ENCODE measurements at places on chromosomes 3 and 15.

- DNase-seq: no peak
Measured at GRCh38 chr3:187777331-187777941, 32.2 kb upstream of the BCL6 start.

DNA sequence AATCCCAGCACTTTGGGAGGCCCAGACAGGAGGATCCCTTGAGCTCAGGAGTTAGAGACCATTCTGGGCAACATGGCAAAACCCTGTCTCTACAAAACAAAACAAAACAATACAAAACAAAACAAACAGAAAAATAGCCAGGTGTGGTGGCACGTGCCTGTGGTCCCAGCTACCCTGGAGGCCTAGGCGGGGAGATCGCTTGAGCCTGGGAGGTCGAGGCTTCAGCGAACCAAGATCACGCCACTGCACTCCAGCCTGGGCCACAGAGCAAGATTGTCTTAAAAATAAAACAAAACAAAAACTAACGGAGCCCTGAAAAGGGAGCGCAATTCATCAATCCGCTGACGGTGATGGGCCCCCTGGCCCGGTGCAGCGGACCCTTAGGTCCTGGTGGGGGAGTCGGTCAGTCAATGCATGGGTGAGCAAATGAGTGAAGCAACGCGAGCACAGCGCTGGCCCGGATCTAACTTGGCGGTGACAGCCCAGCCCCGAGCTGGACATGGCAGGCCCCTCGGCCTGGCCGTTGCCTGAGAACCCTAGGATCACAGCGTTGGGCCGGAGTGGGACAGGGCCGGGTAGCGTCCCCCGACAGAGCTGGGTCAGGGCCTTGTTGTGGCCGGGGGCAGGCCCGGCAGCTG lies 52.4 kb upstream of the BLM start:
- peak; percentile 60 for DNase-seq

DNA sequence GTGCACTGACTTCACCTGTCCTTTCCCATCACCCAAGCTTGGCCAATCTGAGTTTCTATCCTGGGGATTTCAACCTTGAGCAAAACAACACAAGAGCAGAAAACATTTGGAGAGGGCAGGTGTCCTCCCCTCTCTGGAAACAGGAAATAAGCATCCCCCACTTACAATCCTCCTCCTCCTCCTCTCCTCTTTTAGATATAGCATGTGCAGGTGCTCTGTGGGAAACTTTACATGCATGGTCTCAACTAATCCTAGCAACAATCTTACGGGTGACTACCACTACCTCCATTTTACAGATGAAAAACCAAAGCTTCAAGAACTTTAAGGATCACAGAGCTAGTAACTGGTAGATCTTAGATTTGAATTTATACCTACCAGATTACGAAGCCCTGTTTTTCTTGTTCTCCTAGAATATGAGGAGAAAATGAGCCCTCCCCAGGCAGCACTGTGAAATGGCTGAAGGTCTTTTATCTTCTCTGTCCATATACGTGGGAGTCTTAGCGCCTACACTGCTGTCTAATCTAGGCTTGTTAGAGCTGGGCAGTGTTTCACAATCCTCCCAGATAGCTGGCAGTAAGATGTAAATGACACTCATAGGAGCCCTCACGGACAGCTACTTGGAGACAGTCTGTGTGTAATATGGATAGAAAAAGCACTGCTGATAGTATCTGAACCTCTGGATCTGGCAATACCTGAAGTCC lies 301.2 kb upstream of the PROK2 start:
- DNase-seq: no peak

DNA sequence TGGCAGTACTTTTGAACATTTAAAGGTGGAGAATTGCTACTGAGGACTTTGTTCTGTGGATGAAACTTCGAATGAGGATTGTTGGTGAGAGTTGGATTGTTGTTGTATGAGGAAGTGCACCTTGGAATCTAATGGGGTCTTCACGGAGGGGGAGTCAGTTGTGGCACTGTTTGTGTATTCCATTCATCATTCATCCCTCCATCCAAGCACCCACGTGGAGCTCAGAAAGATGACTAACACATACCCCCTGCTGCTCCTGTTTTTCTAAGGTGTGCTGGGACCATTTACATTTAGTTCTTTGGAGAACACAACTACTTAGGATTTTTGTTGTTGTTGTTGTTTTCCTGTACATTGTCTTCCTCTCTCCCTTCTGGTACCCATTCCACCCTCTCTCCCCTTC lies 122.6 kb downstream of the IGF1R start:
- DNase-seq: no peak

GRCh38 chr15:77568014-77568972 lies 64.4 kb downstream of the LINGO1 start:
- DNase-seq: no peak

DNA sequence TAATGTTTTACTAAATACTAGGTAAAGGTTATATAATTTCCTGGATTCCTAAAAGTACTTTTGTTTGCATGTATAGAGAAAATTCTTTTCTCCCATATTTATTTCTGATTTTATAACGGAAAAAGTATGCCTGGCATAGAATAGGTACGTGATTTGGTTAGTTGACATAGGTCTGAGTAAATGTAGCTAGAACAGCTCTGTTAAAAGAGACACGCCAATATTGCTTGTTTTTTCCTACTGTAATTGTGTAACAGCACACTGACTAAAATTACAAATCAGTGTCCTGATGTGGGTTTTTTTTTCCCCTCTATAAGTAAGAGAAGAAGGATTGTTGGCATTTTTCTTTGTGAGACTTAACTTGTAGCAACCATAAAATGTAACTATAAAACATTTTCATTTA lies 26.7 kb downstream of the KLHL24 start:
- DNase-seq: no peak

GRCh38 chr15:22979238-22980188 lies 655 bp downstream of the CYFIP1 start:
- peak; percentile 69 for DNase-seq

GRCh38 chr15:29986946-29987345 lies 95.8 kb upstream of the GOLGA8J start:
- DNase-seq: no peak

DNA sequence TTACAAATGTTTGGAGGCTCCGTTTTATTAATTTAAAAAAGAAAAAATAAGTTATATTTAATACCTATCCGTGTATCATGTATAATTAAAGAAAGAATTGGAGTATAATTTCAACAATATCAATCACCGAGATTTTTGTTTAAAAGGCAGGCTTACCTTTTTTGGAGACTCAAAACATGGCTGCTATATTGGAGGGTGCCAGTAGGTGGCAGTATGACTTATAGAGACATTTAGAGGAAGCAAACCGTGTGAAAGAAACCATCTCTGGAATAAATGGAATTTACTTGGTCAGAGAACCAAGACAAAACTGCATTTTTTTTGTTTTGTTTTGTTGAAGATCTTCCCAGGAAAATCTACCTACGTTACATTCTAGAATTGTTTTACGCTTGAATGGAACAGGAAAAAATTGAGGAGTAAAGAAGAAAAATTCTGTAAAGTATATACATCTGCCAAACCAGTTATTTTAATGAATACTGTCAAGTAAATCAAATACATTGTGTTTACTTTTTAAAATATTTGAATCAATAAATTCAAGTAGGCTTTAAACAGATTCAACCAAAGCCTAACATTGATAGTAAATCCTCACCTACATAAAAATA lies 802.6 kb upstream of the ALCAM start:
- DNase-seq: peak; percentile 62

DNA sequence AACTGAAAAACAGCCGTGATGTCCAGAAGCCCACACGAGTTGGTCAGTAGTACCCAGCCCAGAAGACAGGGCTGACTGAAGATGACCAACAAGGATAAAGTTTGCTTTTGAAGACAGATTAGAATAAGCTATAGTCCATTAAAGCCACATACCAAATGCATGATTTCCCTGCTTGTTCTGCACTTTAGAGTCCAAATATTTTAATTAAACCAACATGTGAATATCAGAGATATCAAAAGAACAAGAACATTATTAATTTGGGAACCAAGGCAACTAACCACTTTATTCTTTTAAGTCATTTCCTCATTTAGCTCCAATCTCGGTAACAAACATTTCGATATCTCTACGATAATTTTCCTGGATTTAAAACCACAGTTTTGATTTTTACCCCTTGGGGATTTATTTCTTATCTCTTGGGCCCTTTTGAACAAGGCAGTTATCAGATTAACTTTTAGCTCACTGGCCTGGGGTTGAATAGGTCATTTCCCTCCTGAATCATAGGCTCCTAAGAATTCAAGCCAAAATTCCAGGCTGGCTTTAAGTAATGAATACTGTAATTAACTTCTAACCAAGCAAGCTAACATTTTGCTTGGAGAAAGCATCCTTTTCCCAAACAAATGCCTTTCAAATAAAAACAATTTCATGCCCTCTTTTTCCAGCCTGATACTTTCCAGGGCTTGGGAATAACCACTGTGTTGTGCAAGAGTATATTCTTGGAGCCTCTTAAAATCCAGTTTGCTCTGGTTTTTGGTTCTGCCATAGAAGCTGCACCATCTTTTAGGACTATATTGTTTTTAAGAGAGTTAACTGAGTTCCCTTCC lies 102.9 kb upstream of the NR2E3 start:
- no peak for DNase-seq

- no peak for DNase-seq
Measured at GRCh38 chr15:40785814-40786213, 16.0 kb downstream of the C15orf62 start.

DNA sequence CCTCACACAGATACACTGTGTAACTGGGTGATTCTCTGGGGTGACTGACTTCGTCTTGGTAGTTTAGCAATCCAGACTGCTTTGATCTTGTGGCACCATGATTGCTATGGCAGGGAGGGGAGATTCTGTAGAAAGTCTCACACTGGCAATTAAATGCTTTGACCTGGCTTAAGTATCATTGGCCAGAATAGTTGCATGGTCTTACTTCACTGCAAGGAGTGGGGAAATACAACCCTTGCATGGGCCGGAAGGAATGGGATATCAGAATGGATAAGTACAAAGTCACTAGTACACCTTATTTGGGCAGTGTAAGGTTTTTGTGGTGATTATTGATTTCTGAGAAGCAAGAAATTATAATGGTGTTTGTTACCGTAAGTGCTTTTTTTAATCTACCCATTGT lies 153.8 kb downstream of the UBE2E2 start:
- no peak for DNase-seq

DNA sequence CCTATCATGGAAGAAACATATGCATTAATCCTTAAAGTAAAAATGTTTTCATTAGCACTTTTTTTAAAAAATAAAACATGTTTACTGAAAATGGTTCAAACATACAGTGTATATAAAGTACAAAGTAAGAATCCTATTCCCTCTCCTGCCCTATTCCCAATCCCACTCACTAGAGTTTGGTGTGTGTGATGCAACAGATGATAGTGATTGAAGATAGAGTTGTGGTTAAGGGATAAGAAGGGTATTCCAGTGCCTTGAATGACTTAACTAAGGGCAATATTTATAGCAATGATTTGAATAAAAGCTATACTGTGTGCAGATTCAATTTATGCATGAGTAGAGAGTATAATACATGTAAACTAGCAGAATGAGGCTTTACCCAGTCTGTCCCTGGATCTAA lies 18.1 kb downstream of the ZNF280D start:
- DNase-seq: no peak

Measured in glutamatergic neuron (in vitro differentiated cells).